Thymus (tissue), 14 donors: ENCODE measurements at places on chromosomes 6 and 20. TPM values are rescaled to one million over a fixed set of nuclear protein-coding genes. Genes with fewer than 3 reads are reported as not detected.

The FOXS1 gene
- polyA plus RNA-seq = 1.2 TPM

The SLC22A2 gene
- 0.39 TPM for polyA plus RNA-seq

The OOEP gene
- 0.23 TPM for polyA plus RNA-seq

The TMC2 gene
- 0.05 TPM for polyA plus RNA-seq

The HDGFL1 gene
- under 0.01 TPM for polyA plus RNA-seq

The PCNA gene
- 75.4 TPM for polyA plus RNA-seq

The SLC32A1 gene
- 0.11 TPM for polyA plus RNA-seq

The EHMT2 gene
- polyA plus RNA-seq = 60.1 TPM

The DCDC2 gene
- polyA plus RNA-seq = 0.25 TPM

The ZBTB46 gene
- polyA plus RNA-seq = 3.7 TPM

The RPS6KA2 gene
- 12.3 TPM for polyA plus RNA-seq

The DACT2 gene
- 2.5 TPM for polyA plus RNA-seq

DNA sequence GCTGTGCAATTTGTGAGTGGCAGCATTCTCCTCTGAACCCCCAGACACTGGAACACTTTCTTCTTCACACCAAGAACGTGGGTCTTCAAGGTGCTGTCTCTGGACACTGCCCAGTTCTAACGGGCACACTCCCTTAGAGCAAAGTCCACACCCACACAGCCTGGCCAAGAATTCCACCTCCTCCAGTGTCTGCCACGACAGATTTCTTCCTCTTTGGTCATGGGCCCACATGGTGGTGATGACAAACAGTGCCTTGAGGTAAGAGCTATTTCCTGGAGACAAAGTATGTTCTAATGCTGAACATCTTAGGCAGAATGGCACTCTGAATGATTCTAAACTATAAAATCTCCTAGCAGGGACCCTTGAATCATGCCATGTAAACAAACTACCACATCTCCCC, 25.5 kb upstream of the SSTR4 start:
- H3K4me3 ChIP-seq = no peak overlapping the region
- H3K27ac ChIP-seq = no peak overlapping the region
- H3K36me3 ChIP-seq = no peaks in the 10 kb centered on the region

- no peaks in the 10 kb centered on the region for H3K4me1 ChIP-seq
- H3K27ac ChIP-seq = no peak overlapping the region
- no peak for DNase-seq
- H3K4me3 ChIP-seq = no peak overlapping the region
Measured at GRCh38 chr20:21801193-21801592, 95.7 kb downstream of the PAX1 start.

GRCh38 chr6:152085451-152085921, 278.0 kb downstream of the ESR1 start:
- H3K4me3 ChIP-seq = no peak overlapping the region
- H3K36me3 ChIP-seq = no peaks in the 10 kb centered on the region
- DNase-seq = no peak
- H3K27me3 ChIP-seq = no peaks in the 10 kb centered on the region

DNA sequence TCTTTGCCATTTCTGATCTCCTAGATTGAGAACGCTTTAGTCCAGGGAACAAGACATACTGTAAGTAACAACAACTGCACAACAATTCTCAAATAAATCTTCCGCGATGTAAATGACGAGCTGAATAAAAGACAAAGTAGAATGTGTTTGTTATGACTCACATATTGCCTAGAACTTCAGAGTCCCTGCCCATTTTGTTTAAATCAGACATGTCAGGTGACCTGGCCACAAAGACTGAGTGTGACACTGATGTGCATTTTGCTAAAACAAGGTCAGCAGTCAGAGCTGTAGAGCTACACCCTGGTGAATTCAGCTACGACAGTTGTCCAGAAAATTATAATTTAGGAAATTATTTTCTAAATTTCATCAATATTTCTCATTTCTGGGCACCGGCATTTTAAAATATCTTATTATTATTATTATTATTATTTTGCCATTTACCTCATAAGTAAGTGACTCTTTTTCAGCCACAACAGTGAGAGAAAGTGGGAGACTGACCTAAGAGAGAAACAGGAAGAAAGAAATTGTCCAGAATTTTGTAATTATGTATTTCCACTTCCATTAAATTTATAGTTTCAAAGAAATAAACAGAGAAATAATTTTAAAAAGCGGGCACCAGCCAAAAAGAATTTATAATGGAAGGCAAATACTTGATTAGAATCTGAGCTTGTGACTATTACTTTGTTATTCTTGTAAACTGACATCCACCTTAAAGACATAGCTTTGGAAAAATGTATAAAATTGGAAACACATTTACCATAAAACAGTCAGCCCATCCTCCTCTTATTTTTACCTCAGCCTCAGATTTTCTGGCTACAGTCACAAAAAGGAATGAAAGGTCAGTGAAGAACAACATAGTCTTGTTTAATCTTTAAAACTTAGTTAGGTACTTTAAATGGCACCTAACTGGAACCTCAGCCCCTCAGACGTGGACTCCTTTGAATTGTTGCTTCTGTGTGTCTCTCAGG, 157.0 kb upstream of the CITED2 start:
- H3K27me3 ChIP-seq = no peaks in the 10 kb centered on the region
- no peak overlapping the region for H3K4me3 ChIP-seq
- DNase-seq = no peak
- H3K4me1 ChIP-seq = no peaks in the 10 kb centered on the region

- H3K27me3 ChIP-seq = no peaks in the 10 kb centered on the region
- H3K4me1 ChIP-seq = peaks cover 19% of the 10 kb centered on the region
- no peak overlapping the region for H3K27ac ChIP-seq
- H3K4me3 ChIP-seq = no peak overlapping the region
Measured at GRCh38 chr6:41047745-41048732, 5.0 kb upstream of the APOBEC2 start.

DNA sequence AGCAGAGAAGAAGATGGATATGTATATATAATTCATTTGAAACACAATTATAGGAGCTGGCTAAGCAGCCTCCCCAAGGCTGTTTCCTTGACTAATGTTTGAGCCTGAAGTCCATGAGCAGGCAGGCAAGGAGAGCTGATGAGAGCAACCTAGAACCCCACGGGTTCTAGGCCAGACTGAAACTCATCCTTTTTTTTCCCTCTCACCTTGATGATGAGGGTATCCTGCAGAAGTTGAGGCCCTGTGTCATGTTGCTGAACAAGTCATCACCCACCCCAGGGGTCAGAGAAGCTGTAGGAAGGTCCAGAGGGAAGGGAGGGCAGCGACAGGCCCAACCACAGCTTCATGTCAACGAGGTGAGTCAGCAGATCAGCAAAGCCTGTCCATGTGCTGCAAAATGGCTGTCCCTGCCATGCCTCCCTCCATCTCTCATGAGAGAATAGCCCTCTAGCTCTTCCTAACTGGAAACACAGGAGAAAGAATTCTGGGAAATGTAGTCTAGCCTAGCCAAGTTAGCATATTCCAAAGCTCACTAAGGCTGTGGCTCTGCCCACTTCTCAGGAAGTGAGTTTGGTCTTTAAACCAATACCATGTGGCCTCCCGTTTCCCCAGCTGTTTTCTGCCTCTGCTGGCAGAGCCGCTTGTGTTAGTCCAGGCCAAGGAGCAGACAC, 91.3 kb upstream of the DTNBP1 start:
- H3K27me3 ChIP-seq = no peaks in the 10 kb centered on the region
- no peaks in the 10 kb centered on the region for H3K4me1 ChIP-seq
- H3K27ac ChIP-seq = no peak overlapping the region

DNA sequence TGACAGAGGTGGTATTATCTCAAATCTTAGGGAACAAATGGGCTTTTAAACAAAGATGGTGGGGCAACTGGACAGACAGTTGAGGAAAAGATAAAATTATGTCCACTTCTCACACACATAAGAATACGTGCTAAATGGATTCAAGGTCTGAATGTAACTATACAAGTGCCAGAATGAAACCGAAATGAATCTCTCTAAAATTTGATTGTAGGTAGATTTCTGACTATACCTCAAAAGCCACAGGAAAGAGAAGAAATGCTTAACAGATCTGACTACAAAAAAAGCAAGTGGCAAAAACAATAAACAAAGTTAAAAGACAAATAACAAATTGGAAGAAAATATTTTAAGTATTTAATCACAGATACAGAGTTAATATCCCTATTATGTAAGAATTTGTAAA, 182.7 kb upstream of the OLIG3 start:
- DNase-seq = no peak
- no peaks in the 10 kb centered on the region for H3K27me3 ChIP-seq
- H3K4me3 ChIP-seq = no peak overlapping the region
- H3K36me3 ChIP-seq = no peaks in the 10 kb centered on the region
- H3K27ac ChIP-seq = no peak overlapping the region

DNA sequence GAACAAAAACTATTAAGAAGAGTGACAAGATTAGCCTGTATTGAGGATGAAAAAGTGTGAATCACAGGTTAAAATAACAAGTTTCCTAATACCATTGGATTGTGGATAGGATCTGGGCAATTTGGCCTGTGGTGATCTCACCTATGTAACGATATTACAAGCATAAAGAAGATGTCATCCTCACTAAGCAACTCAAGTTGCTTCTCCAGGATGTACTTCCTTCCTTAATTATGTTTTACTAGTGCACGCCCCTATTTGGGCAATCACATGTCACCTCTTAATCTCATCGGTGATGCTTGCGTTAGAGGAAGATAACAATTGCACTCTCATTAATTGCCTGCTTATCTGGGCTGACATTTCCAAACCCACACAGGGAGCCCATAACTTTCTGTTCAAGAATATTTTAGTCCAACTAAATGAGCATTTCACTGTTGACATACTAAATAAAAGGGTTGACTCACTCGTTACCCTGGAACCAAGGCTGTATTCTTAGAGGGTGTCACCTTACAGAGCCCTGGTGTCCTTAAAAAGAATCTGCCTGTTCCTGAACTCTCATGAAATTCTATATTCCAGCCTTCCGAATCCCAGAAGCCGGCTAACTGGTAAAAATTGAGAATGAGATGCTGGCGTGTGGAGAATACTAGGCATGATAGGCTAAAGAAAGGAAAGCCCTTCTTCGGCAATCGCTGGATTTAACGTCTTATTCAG, 88.2 kb upstream of the ATXN1 start:
- H3K4me3 ChIP-seq = no peak overlapping the region
- no peaks in the 10 kb centered on the region for H3K27me3 ChIP-seq
- no peak for DNase-seq

GRCh38 chr6:4568138-4568537, 208.1 kb upstream of the CDYL start:
- no peak for DNase-seq
- no peaks in the 10 kb centered on the region for H3K36me3 ChIP-seq
- H3K4me1 ChIP-seq = no peaks in the 10 kb centered on the region
- H3K27ac ChIP-seq = no peak overlapping the region

DNA sequence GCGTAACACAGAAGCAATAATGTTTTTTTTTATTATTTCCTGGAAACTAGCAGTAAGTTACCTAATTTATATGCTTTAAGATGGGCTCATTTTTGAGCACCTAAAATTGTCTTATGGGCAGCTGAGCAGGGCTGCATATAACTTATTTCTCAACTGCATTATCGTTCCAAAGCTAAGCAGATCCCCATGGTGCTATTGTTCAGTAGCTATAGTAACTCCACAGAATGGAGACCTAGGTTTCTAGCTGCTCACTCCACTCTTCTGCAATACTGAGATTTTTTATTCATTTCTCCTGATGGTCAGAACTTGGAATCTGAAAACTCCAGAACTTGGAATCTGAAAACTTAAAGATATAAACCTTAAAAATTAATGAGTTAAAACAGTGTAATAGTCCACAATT, 18.7 kb downstream of the CRISP1 start:
- no peaks in the 10 kb centered on the region for H3K27me3 ChIP-seq
- no peak overlapping the region for H3K27ac ChIP-seq

DNA sequence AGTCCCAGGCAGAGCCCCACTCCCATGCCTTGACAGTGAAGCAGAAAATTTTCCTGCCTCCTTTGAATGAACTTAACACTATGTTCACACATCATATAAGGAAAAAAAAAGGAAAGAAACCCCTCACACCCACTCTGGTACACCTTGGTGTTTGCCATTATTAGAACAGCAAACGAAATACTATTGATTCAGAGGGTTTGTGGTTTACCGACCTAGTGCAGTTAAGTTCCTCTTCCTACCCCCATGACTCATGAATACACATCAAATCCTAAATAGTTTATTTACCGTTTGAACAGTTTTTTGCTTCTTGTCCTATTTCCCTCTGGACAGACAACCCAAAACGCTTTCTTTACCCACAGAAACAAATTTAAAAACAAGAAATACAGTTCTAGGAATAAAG, 237.7 kb downstream of the FOXA2 start:
- DNase-seq = no peak
- no peaks in the 10 kb centered on the region for H3K27me3 ChIP-seq
- H3K4me1 ChIP-seq = no peaks in the 10 kb centered on the region
- no peak overlapping the region for H3K4me3 ChIP-seq
- no peak overlapping the region for H3K27ac ChIP-seq

DNA sequence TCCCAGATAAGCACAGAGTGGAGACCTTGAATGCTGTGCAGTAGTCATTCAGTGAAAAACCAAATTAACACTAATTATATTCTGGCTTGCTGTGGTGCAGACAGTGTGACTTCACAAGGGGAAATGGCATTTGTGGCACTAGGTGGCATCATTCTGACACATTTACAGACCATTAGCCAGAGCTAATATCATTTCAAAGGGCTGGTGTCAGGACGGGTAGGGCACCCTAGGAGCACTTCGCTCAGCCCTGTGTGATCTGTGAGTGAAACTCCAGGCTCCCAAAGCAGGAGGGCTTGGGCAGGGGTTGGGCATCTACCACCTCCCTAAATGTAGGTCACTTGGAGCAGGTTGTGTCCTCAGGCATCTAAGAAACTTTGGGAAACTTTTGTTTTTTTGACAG, 555.8 kb downstream of the PKHD1 start:
- no peak overlapping the region for H3K27ac ChIP-seq
- no peaks in the 10 kb centered on the region for H3K27me3 ChIP-seq
- DNase-seq = no peak
- no peaks in the 10 kb centered on the region for H3K4me1 ChIP-seq

DNA sequence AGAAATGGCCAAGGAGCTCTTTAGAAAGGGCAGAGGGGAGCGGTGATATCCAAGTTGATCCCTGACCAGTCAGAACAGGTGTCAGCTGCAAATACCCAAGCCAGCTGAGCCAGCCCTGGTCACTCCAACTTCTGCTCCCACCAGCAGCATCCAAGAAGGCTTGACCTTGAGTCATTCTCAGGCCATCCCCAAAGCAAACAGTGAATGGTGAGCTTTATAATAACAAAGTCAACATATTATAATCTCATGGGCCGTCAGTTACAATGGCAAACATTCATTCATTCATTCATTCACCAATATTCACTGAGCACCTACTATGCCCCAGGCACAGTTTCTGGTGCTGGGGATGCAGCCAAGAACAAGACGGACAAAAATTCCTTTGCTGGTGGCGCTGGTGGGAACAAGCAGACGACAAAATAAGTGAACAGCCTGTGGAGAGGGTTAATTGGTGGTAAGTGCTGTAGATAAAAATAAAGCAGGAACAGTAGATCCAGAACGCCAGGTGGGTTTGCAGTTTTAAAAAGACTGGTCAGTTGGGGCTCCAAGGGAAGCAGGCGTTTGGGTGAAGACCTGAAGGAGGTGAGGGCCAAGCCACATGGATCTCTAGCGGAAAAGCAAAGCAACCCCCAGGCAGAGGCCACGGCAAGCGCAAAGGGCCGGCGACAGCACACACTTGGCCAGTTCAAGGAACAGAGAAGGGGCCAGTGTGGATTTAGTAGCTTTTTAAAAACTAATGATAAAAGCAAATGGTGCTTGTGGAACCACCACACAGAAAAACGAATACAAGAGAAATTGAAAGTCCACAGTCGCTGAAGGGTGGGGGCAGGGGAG, 131.8 kb upstream of the PTPN1 start:
- H3K27me3 ChIP-seq = no peaks in the 10 kb centered on the region
- H3K4me1 ChIP-seq = peaks cover 8% of the 10 kb centered on the region
- H3K27ac ChIP-seq = no peak overlapping the region
- no peak for DNase-seq
- no peak overlapping the region for H3K4me3 ChIP-seq

- H3K4me1 ChIP-seq = no peaks in the 10 kb centered on the region
- no peaks in the 10 kb centered on the region for H3K36me3 ChIP-seq
- H3K4me3 ChIP-seq = no peak overlapping the region
- no peak for DNase-seq
- H3K27ac ChIP-seq = no peak overlapping the region
Measured at GRCh38 chr6:157280947-157281346, 42.4 kb downstream of the TMEM242 start.
